ENCODE measurements at places on chromosomes 6 and 20.
A peak's percentile ranks its signal among the peaks of the same experiment; 100 is the strongest.

DNA sequence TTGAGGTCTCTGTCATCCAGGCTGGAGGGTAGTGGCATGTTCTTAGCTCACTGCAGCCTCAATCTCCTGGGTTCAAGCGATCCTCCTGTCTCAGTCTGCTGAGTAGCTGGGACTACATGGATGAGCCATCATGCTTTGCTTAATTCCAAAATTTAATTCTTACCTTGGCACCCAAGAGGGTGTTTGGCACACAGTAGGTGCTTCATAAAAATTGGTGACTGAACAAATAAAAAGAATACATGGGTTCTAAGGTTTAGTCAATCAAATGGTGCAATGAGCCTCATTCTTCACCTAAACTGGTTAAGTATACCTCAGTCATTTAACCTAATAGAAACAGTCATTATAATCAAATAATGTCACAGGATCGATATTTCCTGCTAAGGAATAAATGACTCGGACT, 170.4 kb downstream of the GMPR start:
- no peak for DNase-seq

- DNase-seq: no peak
Measured at GRCh38 chr20:40293740-40294139, 395.3 kb downstream of the MAFB start.

GRCh38 chr20:47139934-47140535, 216.5 kb downstream of the ZMYND8 start:
- no peak for DNase-seq

DNA sequence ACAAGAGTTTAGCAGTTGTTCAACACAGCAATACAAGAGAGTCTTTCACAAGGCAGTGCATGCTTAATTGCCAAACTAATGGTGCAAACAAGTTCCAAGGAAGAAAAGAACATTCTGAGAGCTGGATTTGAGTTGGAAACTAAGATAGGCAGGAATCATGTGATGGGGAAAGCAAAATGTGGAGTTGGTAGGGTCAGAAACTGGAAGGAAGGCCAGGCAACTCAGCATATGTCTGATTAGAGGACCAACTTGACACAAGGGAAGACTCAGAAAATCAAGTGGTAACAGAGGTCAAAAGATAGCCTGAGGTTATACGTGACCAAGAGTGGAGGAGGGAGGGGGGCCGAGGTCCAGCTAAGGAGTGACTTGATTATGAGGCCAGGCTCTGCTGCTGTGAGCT, 117.3 kb downstream of the SMLR1 start:
- no peak for DNase-seq

- DNase-seq: no peak
Measured at GRCh38 chr6:25637960-25638434, 14.0 kb upstream of the SCGN start.

- DNase-seq: no peak
Measured at GRCh38 chr6:37218511-37218910, 39.1 kb upstream of the TBC1D22B start.

DNA sequence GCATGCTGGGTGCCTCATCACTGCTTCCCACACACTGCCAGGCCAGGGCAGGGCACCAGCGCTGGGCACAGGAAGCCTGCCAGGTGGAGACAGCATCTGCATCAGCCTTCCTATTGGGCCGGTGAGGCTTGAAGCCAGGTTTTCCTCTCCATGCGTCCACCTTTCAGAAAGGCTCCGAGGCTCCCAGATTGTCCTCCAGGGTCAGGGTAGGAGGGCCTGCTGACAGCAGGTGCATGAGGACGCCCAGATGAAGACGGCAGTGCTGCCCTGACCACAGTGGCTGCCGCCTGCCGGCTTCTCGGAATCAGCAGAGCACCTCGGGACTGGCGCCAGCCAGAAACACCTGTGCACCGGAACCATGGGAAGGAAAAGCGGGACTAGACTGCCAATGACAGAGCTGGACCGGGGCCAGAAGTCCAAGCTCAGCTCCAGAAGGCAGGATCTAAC, 170.5 kb upstream of the CST7 start:
- no peak for DNase-seq

DNA sequence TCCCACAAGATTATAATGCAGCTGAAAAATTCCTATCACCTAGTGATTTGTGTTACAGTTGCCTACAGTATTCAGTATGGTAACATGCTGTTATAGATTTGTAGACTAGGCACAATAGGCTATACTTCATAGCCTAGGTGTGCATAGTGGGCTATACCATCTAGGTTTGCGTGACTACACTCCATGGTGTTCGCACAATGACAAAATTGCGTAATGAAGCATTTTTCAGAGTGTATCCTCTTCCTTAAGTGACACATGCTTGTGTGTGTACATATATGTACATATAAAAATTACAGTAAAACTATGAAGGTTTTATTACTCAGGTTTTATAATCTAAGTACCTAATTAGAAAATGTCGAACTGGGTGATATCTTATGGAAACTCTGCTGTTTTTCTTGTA, 133.0 kb downstream of the FARS2 start:
- no peak for DNase-seq

GRCh38 chr20:62642666-62643520, 590 bp downstream of the SLCO4A1 start:
- peak; percentile 31 for DNase-seq

- no peak for DNase-seq
Measured at GRCh38 chr20:53828682-53829254, 235.1 kb upstream of the ZNF217 start.

GRCh38 chr6:170165085-170165470, 125.8 kb downstream of the DLL1 start:
- no peak for DNase-seq

DNA sequence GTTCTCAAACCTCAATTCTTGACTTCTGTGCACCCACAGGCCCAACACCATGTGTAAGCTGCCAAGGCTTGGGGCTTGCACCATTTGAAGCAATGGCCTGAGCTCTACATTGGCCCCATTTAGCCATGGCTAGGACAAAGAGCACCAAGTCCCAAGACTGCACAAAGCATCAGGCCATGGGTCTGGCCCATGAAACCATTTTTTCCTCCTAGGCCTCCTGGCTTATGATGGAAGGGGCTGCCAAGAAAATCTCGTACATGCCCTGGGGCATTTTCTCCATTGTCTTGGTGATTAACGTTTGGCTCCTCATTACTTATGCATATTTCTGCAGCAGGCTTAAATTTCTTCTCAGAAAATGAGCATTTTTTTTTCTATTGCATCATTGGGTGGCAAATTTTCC, 1128.7 kb upstream of the ADGRB3 start:
- DNase-seq: no peak

DNA sequence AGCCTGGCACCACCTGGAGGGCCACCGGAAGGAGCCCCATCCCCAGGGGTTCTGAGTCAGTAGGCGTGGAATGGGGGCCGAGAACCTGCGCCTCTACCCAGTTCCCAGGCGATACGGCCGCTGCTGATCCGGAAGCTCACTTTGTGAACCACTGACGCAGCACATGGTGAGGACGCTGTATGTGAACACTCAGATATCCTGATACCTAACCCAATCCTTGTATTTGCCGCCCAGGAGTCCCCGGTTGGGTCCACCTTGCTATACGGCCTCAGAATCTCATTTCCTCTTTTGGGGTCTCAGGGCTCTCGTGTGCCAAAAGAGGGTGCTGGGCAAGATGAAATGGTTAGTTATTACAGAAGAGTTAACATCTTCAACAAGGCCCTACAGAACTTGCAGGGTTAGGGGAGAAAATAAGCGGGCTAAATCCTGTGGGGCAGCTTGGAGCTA, 604 bp upstream of the RAB5IF start:
- DNase-seq: peak; percentile 69

GRCh38 chr6:34341481-34341971, 50.9 kb downstream of the NUDT3 start:
- DNase-seq: no peak

GRCh38 chr6:106014955-106015354, 71.2 kb upstream of the PRDM1 start:
- DNase-seq: no peak

DNA sequence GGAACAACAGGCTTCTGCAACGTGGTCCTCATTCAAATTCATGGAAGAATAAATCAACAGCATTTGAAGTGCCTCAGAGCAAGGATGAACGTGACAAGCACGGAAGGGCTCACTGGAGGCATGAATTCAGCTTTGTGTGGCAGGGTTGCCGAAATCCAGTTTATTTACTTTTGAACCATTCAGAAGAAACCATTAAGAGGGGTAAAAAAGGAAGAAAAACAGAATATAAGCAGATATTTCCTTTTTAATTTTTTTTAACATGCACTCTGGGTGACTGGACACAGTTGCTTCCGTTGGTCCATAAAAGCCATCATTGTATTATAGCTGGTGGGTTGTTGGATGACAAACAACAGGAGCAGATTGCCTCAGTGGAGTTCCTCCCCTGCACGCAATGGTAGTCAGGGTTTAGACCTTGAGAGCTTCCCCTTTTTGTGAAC, 17.3 kb upstream of the SNRPB2 start:
- no peak for DNase-seq

GRCh38 chr6:11485271-11485670, 52.3 kb upstream of the TMEM170B start:
- DNase-seq: no peak

DNA sequence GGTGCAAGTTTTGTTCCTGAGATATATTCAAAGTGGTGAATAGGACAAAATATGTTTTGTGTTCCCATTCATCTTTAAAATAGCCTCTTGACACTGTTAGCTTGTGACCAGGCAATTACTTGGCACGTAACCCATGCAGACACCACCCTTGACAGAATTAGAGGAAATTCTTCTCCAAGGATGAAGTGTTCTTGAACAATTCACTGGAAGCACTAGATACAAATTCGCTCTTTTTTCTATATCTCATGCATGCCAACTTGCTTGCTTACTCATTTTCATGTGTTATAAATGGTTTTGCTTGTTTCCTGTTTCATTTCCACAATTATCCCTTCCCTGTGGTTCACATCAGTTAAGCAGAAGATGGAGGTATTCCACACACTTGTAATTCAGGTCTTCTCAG, 105.2 kb upstream of the MAN1A1 start:
- DNase-seq: peak; percentile 23

GRCh38 chr20:36974660-36975059, 23.2 kb upstream of the SAMHD1 start:
- DNase-seq: no peak

- DNase-seq: peak; percentile 43
Measured at GRCh38 chr6:113979937-113980336, 9.0 kb upstream of the HDAC2 start.

DNA sequence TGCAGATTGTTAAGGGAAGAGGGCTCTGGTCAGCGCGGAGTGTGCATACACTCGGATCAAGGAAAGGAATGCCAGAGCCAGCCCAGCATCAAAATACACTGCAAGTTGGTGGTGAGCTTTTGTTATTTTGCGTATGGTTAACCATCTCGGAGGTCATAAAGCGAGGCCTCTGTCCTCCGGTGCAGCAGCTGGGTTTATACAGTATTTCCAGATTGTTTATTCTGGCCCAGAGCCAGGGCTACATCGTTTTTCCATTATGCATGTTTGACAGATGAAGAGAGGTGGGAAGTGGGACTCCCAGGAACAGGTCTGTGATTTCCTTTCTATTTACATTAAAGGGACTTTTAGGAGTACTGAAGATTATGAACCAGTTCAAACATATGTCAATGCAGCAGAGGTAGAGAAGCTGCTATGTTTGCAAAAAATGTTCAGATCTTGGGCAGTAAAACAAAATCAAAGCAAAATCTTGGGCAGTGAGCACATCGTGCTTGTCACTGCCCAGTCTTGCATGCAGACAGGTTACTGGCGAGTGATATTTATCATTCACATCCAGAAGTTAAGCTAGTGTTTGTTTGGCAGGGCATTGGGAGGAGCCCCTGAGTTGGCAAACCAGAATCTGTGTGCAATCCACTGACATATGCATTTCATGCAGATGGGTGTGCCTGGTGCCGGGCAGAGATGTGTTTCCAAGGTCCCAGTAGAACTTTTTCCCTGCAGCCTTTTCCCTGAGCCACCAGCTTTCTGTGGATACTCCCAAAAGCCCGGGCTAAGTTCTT, 256.3 kb upstream of the TAB2 start:
- no peak for DNase-seq

DNA sequence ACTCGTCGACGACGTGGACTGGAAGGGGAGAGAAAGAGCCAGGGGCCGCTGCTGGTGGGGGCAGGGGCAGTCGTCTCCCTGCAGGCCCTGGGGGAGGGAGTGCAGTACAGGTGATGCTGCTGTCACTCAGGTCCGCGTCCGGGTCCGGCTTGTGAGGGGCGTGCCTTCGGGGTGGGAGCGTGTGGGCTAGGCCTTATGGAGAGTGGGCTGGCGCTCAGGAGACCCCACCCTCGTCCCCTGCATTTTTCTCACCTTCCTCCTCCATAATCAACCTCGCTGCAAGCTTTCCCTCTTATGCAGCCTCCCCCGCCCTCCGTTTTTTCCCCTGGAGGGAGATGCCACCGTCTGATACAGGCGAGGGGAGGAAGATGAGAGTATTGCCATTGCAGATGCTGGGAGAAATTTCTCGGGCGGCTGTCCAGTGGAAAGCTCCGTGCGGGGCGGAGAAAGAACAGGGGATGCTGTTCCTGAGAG, 632 bp downstream of the PCMT1 start:
- peak; percentile 61 for DNase-seq

GRCh38 chr6:142294679-142295078, 7.1 kb upstream of the ADGRG6 start:
- DNase-seq: peak; percentile 77

DNA sequence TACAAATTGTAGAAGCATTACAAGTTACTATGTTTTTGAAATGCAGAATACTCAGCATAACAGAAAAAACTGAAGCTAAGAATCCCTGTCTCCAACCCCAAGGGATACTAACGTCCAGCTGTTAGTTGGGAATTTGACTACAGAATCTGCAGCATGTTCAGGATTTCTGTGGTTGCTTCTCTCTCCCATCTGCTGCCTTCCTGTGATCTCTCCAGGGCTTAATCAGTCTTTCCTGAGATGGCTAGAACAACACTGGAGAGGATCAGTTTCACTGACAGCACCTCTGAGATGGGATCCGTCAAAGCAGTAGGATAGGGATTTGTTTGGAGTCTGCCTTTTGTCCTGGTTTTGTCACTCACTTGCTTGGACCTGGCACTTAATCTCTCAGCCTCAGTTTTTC, 73.3 kb upstream of the NUP153 start:
- no peak for DNase-seq

DNA sequence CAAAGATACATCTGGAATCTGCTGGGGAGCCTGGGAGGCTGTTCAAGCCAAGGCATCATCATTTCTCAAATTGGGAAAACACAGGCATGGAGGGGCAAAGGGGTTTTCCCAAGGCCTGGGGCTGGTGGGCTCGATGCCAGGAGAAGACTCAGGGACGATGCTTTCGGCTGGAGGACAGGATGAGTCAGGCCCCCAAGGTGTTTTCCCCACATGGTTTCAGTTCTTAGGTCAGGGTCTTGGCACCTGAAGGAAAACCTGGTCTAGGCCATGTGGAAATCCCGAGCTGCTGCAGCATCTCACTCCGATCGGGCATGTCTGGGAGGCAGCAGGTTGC, 348.1 kb downstream of the CDC5L start:
- DNase-seq: no peak

GRCh38 chr6:33694401-33694931, 17.0 kb downstream of the UQCC2 start:
- DNase-seq: peak; percentile 87

All from common myeloid progenitor, CD34-positive (primary cell).